Natural killer cell treated with Interleukin-12 subunit alpha and Interleukin-12 subunit beta and Interleukin-15 and Interleukin-18, amount 100 ng/mL, for 72 hours (primary cell): ENCODE measurements at places on chromosomes 2 and 18. TPM values are rescaled to one million over a fixed set of nuclear protein-coding genes. Genes with fewer than 3 reads are reported as not detected.

The PARD6G gene
- total RNA-seq: not detected

The ADGRF3 gene
- 2.1 TPM for total RNA-seq

The DSG4 gene
- total RNA-seq: not detected

The TMEFF2 gene
- total RNA-seq: not detected

The FAM110C gene
- 0.90 TPM for total RNA-seq

DNA sequence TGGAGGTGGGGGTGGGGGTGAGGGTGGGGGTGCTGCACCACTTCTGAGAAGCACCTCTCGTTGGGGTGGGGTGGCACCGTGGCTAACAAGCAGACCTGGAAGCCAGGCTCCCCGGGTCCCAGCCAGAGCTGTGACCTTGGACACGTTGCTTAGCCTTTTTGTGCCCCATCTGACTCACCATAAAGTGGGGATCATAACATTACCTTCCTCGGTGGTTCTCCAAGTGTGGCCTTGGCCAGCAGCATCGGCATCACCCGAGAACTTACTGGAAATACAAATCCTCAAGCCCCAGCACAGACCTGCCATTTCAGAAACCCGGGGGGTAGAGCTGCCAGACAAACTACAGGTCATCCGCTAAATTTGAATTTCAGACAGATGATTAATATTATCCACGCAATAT, 58.7 kb upstream of the SLC66A3 start:
- H3K4me1 ChIP-seq: no peaks in the 10 kb centered on the region
- H3K36me3 ChIP-seq: no peaks in the 10 kb centered on the region
- no peak overlapping the region for H3K27ac ChIP-seq
- peaks cover 11% of the 10 kb centered on the region for H3K27me3 ChIP-seq
- no peak for DNase-seq
- H3K4me3 ChIP-seq: no peak overlapping the region

GRCh38 chr2:81093031-81093430, 788.5 kb upstream of the LRRTM1 start:
- no peak overlapping the region for H3K4me3 ChIP-seq
- H3K36me3 ChIP-seq: peaks cover 4% of the 10 kb centered on the region
- no peak for DNase-seq
- no peak overlapping the region for H3K27ac ChIP-seq

DNA sequence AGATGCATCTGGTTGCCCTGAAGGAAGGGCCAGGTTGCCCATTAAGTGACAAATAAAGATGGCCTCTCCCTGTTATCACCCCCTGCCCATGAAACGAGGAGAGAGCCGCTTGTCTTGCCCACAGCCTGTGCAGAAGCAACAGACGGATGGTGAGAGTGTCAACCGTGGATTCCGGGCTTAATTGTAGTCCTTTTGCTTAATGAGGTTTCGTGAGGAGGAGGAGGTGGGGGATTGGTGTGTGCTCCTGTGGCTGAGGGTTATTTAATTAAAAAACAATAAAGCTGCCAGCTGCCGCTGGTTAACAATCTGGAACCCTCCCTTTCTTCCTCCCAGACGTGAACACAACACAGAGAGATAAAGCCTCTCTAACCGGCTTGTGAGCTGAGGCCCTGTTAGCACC, 188.0 kb upstream of the PARD3B start:
- no peaks in the 10 kb centered on the region for H3K36me3 ChIP-seq
- H3K27me3 ChIP-seq: peaks cover 15% of the 10 kb centered on the region
- DNase-seq: no peak
- H3K4me3 ChIP-seq: no peak overlapping the region

- DNase-seq: no peak
- H3K4me3 ChIP-seq: no peak overlapping the region
- H3K4me1 ChIP-seq: no peaks in the 10 kb centered on the region
- no peak overlapping the region for H3K27ac ChIP-seq
Observed at GRCh38 chr2:162282765-162283425, 35.6 kb downstream of the IFIH1 start.

DNA sequence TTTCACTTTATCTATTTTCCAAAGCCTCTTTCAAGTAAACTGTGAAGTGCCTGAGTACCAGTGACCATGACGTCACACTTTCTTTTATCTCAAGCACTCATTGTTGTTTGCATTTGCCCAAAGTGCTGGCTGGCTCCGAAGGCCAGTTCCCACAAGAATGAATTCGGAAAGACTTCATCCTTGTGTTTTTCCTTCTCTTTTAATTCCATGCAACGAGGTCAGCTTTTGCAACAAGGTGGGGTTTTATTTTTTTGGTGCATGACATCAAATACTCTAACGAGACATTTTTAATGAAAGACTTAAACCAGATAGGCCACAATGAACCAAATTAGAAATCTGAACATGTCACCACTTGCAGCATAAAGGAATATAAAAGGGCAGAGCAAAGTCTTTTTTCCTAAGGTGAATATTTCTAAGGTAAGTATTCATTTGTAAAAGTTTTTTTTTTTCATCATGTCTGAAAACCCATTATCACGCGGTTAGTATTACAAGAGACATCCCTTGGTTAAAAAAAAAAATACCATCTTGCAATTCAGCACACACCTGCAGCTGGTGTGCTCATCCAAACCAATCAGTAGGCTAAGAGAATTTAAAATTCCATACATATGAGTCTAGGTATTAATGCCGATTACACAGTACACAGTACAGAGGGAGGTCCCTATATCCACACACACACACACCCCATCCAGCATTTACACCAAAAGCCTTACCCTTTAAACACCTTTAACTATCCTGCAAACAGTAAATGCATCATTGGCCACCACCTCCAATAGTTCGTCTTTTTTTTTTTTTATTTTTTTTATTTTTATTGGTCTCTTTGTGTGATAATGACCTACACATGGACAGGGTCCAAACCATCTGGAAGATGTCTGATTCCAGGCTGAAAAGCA, 2.3 kb downstream of the ARL4C start:
- no peaks in the 10 kb centered on the region for H3K27me3 ChIP-seq
- H3K4me3 ChIP-seq: peak overlapping the region; percentile 95
- peaks cover 59% of the 10 kb centered on the region for H3K4me1 ChIP-seq
- peak overlapping the region; percentile 98 for H3K27ac ChIP-seq
- H3K36me3 ChIP-seq: peaks cover 30% of the 10 kb centered on the region

GRCh38 chr2:41267929-41268659, 779.7 kb upstream of the PKDCC start:
- H3K4me3 ChIP-seq: no peak overlapping the region
- H3K36me3 ChIP-seq: no peaks in the 10 kb centered on the region
- H3K27ac ChIP-seq: no peak overlapping the region
- no peak for DNase-seq

GRCh38 chr2:240136671-240137292, 677 bp upstream of the COPS9 start:
- H3K4me1 ChIP-seq: peaks cover 23% of the 10 kb centered on the region
- H3K36me3 ChIP-seq: peaks cover 6% of the 10 kb centered on the region
- peak overlapping the region; percentile 99 for H3K4me3 ChIP-seq
- H3K27ac ChIP-seq: peak overlapping the region; percentile 84
- no peak for DNase-seq
- H3K27me3 ChIP-seq: no peaks in the 10 kb centered on the region

GRCh38 chr2:136527560-136527959, 237.8 kb upstream of the THSD7B start:
- H3K27ac ChIP-seq: no peak overlapping the region
- no peak for DNase-seq
- no peak overlapping the region for H3K4me3 ChIP-seq

DNA sequence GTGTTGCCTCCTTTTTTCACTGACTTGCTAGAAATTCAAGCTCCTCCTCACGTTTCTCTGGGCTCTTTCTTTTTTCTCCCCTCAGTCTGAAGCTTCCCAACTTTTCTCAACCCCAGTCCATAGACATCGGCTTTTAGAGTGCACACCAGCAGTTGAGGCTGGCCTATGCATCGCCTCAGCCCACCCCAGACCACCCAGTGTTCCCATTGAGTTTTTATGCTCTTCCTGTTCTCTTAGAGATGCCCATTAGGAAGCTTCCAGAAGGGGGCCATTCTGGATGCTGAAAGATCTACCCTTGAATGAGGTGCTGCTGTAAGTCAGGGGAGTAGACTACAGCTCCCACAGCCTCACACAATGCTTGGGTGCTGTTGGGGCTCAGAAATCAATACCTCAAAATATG, 12.0 kb upstream of the GYPC start:
- DNase-seq: no peak
- no peak overlapping the region for H3K4me3 ChIP-seq
- H3K36me3 ChIP-seq: no peaks in the 10 kb centered on the region
- peaks cover 3% of the 10 kb centered on the region for H3K4me1 ChIP-seq
- H3K27ac ChIP-seq: no peak overlapping the region

DNA sequence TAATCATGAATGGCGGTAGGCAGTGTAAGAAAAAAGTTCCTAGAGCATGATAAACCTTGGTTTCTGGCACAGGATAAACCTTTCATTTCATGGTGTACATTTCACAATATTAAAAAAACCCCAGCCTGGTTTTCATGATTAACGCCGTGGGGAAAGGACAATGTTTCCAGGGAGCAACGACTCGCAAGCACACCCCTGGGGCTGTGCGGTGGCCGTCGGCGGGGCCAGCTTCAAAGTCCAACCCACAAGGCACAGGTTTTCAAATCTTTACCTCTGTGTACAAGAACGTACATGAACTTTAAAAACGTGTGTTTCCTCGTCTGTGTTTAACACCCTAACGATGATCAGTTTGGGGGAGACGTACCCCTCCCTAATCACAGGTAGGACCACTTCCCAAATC, 118.1 kb downstream of the NOL10 start:
- no peak overlapping the region for H3K4me3 ChIP-seq
- no peak for DNase-seq
- no peaks in the 10 kb centered on the region for H3K27me3 ChIP-seq
- no peak overlapping the region for H3K27ac ChIP-seq
- H3K4me1 ChIP-seq: peaks cover 6% of the 10 kb centered on the region

- no peaks in the 10 kb centered on the region for H3K27me3 ChIP-seq
- H3K4me3 ChIP-seq: no peak overlapping the region
- no peak for DNase-seq
- peaks cover 25% of the 10 kb centered on the region for H3K4me1 ChIP-seq
- H3K36me3 ChIP-seq: no peaks in the 10 kb centered on the region
Observed at GRCh38 chr2:231297108-231297908, 98.2 kb upstream of the B3GNT7 start.

DNA sequence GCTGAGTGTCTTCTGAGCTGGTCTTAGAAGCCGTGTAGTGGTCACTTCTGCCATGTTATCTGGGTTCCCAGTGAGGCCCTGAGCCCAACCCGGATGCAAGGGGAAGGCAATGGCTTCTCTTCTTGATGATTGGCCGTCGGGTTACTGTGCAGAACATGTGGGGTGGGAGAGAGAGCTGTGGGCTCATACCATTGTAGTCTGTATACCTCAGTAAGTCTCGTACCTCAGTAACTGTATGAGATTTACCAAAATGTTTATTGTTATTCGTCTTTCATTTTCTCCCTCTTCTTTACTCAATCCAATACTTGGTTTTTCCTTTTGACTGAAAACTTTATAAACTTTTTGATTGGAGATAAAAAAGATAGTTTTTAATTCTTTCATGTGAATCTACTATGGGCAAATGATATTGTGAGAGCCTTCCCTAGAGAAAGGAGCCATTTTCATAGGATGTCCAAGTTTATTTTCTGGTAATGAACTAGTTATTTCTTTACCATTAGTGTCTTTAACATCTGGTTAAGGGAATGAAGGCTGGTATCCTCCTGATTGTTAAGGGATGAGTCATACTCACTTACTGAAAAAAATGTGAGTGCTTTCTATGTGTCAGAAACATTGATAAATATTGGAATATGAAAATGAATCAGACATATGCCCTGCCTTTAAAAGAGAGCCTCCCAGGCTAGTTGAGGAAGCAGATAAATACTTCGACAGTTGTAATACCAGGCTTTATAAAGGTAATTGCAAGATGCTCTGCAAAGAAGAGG, 129.9 kb downstream of the PRPF40A start:
- H3K4me1 ChIP-seq: peaks cover 2% of the 10 kb centered on the region
- peaks cover 10% of the 10 kb centered on the region for H3K27me3 ChIP-seq
- H3K4me3 ChIP-seq: no peak overlapping the region

DNA sequence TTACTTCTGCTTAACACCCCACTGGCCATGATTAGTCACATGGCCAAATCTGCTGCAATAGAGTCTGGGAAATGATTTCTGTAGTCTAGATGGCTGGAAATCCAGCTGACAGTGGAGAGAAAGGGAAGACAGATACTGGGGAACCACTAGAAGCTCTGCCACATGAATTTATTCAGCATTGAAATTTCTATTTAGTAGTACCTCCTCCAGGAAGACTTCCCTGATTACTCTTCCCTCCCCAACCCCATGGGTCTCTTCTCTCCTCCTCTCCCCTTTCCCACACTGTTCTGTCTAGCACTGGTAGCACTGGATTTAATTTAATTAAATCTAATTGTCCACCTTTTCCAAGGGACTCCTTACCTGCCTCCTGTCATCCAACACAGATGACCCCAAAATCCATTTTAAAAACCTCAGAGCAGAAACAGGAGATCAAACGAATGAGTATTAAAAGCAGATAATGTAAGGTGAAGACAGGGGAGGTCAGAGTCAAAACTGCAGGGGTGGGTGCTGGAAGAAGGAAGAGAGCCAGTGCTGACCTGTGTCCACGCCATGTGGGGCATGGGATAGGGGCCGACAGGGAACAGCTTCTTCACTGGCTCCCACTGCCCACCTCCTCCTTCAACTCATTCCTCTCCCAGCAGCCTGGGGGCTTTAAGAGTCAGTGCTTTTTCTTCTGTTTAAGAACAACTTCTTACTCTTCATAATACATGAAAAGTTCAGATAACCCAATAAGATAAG, 169.2 kb upstream of the HS6ST1 start:
- H3K4me3 ChIP-seq: no peak overlapping the region
- DNase-seq: no peak
- H3K36me3 ChIP-seq: no peaks in the 10 kb centered on the region
- peaks cover 22% of the 10 kb centered on the region for H3K27me3 ChIP-seq

DNA sequence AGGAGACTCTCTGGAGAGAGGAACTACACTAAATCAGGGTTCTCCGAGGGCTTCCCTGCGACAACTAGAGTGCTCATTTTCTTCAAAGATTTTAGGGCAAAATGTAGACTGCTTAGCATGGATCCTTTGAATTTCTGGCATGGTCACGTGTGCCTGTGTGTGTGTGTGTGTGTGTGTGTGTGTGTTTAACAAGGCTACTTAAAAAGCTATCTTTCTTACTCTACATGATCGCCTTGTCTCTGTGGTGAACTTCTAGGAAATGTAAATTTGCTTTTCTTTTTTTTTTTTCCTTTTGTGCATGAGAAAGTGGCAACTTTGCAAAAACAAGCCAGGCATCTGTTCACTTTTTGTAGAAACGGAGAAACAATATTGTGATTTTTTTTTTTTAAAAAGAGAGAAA, 43.9 kb downstream of the SOX11 start:
- no peaks in the 10 kb centered on the region for H3K27me3 ChIP-seq
- no peaks in the 10 kb centered on the region for H3K4me1 ChIP-seq
- no peaks in the 10 kb centered on the region for H3K36me3 ChIP-seq
- no peak overlapping the region for H3K27ac ChIP-seq
- no peak for DNase-seq

DNA sequence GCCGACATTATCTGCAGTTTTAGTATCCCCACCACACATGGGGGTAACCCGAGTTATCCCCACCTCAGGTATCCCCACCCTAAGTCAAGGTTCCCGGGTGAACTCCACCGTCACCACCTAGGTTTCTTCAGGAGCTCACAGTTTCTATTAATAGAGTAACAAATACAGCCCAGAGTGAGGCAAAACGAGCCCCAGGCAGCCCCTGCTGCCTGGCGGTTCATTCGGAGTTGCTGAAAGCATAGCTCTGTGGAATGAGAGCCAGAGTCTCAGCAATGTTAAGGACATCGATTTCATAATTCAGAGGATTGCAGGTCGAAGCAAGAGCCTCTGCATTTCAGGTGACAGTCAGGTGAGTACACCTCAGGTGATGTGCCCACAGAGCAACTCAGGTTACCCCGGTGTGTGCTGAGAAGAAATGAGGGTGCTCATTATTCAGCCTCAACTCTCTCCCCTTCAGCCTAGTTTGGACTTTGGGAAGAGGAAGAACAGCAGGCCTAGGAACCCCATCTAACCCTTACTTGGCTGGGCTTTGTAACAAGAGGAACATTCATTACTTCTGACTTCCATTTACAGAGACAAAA, 10.7 kb downstream of the SATB2 start:
- H3K27ac ChIP-seq: no peak overlapping the region
- no peaks in the 10 kb centered on the region for H3K4me1 ChIP-seq
- H3K36me3 ChIP-seq: no peaks in the 10 kb centered on the region
- no peak overlapping the region for H3K4me3 ChIP-seq
